Activated CD8-positive, alpha-beta memory T cell treated with anti-CD3 and anti-CD28 coated beads for 1 hour (primary cell): ENCODE measurements at places on chromosomes 5 and 9.

- no peak for DNase-seq
Observed at GRCh38 chr9:118954857-118955256, 414.4 kb downstream of the BRINP1 start.

- DNase-seq: no peak
Observed at GRCh38 chr5:169430671-169431070, 129.7 kb upstream of the SLIT3 start.

DNA sequence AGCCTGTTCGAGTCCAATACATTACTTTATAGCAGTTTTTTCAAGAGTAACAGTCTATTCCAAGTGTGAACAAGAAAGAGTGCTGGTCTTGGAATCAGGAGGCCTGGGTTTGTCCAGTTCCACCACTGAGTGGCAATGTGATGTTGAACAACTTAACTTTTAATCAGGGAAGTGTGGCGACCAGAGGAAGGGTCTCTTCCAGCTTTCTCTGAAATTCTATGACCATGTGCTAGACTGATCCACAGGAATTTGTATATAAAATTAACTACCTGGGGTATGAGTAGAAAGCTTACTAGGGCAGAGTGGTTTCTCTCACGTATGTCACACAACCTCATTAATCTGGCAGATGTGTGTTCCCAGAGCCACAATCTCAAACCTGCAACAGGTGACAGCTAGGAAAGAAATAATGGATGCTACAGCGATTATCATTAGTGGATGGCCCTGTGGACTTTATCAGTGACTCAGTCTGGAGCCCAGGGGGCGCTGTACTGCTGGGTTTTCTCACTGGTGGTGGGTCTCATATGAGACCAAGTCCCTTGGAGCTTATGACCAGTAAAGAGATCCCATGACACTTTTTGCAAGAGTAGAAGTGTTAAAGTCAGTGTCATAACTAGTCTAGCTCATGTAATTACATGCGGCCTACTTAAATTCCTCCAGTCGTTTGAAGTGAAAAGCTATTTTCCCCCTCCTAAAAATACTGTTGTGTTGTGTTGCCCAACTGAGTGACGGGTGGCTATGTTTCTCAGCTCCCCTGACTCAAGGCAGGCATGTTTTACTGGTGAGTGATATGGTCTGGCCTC, 116.5 kb downstream of the GDNF start:
- DNase-seq: no peak

DNA sequence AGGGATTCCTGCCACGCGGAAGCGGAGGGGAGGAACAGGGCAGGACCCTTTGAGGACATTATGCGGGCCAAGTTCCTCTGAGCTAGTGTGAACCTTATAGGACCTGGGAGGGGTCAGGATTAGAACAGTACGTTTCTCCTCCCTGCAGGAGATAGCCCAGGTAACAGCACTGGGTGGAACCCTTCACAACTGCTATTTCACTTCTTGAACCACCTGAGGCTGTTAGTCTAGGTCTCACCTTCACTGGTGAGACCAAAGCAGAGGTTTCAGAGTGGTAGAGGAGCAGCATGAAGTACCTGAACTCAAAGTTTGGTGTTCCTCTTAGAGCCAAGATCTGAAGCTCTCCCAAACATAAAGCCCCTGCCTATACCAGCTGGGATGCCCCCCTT, 832 bp downstream of the EIF4EBP3 start:
- no peak for DNase-seq

DNA sequence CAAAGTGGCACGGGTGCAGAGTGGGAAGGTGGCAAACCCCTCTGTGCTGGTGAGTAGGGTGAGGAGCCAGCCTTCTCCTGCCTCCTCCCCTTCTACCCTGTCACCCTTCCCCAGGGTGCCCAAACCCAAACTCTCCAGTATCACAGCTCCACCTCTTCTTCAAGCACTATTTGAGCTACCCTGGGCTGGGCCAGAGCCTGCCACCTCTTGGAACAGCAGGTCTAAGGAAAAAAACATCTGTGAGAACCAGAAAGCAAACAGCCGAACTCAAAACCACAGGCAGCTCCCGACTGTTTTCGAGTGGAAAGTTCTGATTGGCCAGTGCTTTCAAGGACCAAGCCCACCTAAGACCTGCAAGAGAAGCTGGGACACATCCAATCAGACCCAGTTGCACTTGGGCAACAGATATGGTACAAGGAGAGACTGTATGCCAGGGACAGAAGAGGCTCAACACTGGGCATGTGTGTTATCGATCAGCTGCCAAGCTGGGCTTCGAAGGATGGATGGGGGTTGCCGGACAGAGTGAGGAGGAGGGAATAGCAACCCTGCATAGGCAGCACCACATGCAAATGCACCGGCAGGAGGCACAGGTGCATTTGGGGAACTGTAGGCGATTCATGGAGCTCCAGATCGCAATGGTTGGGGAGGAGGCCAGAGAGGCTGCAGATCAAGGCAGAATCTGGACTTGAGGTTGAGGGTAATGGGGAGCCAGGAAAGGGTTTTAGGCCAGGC, 19.7 kb downstream of the ACSL6 start:
- no peak for DNase-seq

DNA sequence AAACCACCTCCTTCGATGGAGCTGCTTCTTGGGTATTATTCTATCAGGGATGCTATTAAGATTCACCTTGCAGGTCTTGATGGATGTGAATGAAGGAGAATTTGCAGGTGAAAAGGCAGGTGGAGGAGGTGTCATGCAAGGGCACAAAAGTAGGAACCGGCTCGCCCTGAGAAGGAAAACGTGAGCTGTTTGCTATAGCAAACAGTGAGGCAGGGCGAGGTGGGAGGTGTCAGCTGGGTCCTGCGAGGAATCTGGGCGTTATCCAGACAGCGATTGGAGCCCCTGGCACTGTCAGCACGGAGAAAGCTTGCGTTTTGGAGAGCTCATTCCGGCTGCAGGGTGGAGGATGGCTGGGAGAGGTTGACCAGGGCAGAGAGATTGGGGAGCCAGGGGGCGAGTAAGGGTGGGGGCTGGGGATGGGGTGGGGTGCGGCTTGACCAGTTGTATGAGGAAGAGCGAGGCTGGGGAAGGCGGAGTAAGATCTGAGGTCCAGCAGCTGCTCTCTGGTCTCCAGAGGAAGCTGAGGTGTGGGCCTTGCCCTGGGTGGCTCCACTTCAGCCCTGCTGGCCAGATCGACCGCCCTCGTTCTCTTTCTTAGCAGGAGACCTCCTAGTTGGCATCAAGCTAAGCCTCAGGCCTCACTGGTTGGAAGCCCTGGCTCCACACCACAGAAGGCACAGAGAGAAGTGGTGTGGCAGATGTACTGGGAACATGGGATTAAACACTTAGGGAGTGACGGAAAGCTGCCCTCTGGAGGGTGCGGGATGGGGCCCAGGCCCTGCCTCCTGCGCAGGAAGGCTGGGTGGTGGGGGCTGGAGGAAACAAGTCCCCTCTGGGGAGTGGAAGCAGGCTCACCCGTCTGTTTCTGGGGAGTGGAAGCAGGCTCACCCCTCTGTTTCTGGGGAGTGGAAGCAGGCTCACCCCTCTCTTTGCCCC, 54.7 kb upstream of the NEURL1B start:
- DNase-seq: no peak

- DNase-seq: no peak
Observed at GRCh38 chr5:140216478-140217074, 41.6 kb downstream of the CYSTM1 start.

DNA sequence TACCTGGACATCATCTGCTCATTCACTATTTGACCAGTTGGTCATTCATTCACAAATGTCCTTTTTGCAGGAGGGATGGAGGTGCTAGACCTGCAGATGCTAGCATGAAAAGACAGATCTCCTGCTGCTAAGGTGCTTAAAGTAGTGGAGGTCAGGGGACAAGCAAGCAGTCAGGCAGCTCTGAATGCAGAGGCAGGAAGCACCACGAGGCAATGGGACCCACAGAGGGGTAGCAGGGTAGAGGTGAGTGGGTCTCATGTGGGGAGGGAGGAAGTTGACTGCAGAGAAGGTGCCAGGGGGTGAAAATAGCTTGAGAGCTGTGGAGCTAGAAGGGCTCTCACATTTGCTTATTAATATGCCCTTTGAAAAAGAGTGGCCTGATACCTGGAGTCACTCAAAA, 25.2 kb downstream of the FXN start:
- no peak for DNase-seq

GRCh38 chr9:37229882-37230482, 109.6 kb downstream of the ZCCHC7 start:
- DNase-seq: no peak

GRCh38 chr9:84852617-84853301, 183.2 kb downstream of the NTRK2 start:
- DNase-seq: no peak

DNA sequence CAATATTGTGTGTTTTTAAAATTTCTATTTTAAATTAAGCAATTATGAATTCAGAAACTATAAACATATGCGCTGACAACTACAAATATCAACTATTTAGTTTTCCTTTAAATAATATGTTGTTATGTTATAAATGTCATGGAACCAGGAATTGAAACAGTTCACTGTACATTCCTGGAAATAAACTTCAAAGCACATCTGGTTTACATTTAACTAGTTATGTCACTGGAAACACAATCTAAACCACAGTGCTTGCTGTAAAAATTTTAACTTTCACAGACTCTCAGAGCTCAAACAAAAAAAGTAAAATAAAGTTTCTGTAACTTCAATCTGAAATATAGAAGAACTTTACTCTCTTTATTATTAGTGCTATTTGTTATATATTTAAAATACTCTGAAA, 179.2 kb downstream of the FBN2 start:
- no peak for DNase-seq

- no peak for DNase-seq
Observed at GRCh38 chr9:111966861-111967291, 70.3 kb downstream of the UGCG start.

- DNase-seq: no peak
Observed at GRCh38 chr5:123093111-123093600, 4.1 kb downstream of the PRDM6 start.

- DNase-seq: no peak
Observed at GRCh38 chr9:29548436-29548835, 1975.2 kb upstream of the C9orf72 start.

- no peak for DNase-seq
Observed at GRCh38 chr9:96344458-96345180, 38.9 kb downstream of the SLC35D2 start.

- no peak for DNase-seq
Observed at GRCh38 chr5:2866662-2867372, 115.3 kb upstream of the IRX2 start.

DNA sequence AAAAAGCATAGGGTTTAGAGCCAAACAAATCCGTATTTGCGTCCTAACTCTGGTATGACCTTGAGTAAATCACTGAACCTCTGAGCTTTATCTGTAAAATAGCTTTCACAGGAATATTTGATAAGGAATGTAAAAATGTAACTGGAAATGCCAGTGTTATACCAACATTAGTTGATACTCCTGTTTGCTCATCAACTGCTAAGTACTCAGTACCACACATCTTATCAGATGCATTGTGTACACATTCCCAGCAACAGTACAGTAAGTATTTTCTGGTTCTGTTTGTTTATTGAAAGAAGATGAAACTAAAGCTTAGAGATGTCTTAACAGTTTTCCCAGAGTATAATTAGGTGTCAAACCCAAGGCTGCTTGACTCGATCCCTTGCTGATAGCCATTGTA, 21.5 kb downstream of the SNAPC3 start:
- no peak for DNase-seq

GRCh38 chr5:168941901-168942300, 359.0 kb downstream of the SLIT3 start:
- DNase-seq: no peak

GRCh38 chr5:9930156-9930555, 300.0 kb upstream of the TAS2R1 start:
- no peak for DNase-seq

DNA sequence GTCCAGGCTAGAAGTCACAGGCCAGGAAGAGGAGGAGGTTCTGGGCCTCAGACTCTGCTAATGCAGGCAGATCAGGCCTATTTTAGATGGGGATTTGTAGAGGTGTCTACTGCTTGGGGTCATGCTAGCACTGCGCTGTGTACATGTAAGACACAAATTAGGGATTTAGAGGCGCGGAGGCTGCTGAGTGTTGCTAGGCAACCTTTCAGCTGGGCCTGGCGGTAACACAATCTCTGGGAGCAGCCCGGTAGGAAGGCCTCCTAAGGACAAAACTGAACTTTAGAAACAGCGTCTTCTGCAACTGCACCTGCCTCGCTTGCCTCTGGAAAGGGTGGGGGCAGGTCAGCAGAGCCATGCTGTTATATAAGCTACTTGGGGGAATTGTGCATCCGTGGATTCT, 147.9 kb downstream of the MACROH2A1 start:
- no peak for DNase-seq

- DNase-seq: no peak
Observed at GRCh38 chr5:96528826-96529474, 95.9 kb upstream of the PCSK1 start.

DNA sequence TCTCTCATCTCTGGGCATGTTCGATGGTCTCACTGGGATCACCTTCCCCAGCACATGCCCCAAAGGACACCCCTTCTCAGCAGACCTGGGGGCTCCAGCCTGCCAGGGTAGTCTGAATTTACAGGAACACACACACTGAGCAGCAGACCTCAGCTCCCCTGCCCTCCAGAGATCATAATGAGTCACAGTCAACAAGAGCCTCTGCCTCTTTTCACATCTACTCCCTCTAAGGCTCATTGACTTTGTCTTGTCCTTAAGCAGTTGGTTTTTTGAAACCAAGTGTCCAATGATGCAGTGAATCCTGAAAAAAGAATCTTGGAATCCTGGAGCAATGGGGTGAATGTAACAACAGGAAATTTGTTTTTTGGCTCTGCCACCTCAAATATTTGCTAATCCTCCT, 20.8 kb downstream of the GABBR2 start:
- no peak for DNase-seq

DNA sequence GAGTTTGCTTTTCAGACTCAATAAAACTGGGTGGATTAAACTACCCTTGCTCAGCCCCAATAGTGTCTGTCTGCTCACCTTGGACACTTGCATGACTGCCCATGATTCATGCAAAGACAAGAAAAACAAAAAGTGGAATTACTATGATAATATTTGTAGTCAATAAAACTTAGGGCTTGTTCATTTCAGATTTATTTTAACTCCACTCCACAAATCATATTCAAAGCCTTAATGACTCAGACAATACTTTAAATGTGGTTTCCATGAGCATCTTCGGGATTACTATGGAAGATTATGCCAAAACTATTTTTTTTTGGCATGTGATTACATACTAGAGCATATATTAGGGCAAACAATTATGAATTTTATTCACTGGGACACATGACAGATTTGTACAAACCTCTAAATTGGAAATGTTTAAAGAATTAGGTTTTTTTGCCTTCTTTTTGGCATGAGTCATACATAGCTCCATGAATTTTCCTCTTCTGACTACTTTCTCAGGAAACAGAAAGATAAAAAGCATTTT, 468.9 kb downstream of the ACTL7B start:
- no peak for DNase-seq

- no peak for DNase-seq
Observed at GRCh38 chr5:169997798-169998197, 17.5 kb upstream of the INSYN2B start.

GRCh38 chr5:3185488-3185887, 410.1 kb upstream of the IRX1 start:
- DNase-seq: no peak

- DNase-seq: no peak
Observed at GRCh38 chr5:19099195-19099594, 888.8 kb downstream of the CDH18 start.
